ENCODE measurements at places on chromosomes 5 and 9.

DNA sequence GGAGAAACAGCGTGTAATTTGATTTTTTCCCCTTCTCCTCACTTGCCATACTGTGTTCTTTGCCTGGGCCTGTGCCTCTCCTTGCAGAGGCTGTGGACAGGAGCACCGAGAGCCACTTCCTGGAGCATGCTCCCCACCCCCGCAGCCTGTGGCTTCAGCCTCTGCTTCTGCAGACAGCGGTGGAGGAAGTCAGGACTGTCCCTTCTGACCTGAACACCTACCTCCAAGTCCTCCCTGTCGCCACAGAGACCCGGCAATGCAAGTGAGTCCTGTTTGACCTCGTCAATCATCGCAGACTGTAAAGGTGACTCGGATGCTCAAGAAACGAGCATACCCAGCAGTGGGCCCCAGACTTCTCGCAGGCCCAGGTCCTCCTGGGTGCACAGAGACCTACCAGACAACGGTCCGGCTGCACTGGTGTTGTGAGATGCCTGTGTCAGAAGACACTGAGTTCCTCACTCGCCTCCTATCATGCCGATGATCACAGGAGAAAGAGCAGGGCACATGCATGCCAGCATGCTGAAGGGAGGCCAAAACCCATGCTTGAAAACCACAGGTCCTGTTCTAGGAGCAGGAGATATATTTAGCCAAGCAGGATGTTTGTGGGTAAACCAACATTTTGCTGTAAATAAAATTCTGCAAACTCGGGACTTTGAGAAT, 198.8 kb downstream of the AUH start:
- DNase-seq, result peak; percentile 43

DNA sequence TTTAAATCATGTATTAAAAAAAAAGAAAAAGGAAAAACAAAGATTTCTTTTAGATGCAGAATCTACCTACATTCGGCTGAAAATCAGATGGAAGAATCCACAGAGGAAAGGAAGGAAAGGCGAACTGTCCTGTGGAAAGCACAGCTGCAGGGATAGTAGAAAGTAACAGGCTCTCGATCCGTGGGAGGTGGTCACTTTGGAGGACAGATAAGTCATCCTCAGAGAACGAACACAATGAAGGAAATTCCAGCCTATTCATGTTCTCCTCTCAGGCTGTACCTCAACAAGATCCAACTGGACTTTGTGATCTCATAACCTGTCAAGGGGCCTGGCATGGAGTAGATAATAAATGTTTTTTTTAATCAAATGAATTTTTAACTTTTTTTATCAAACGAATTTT, 72.8 kb downstream of the NR6A1 start:
- no peak for DNase-seq

DNA sequence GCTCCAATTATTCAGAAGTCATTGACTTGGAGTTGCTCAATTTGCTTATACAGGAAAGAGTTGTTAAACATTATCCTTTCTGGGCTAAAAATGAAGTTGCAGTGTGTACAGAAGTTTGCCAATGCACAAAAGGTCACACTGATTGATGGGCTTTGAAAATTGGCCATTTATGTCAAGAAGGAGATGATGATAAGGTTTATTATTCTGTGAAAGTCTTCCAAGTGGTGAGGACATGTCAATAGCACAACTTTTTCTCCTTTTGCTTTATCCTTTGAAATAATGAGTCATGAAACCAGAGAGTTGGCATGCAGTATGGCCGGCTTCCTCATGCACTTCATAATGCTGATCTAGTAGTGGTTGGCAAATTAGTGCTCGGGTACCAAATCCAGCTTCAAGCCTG, 848.5 kb upstream of the WWC1 start:
- no peak for DNase-seq

- DNase-seq, result no peak
Measured at GRCh38 chr9:108722396-108722795, 133.4 kb downstream of the ACTL7B start.

GRCh38 chr9:3732077-3733038, 206.6 kb upstream of the RFX3 start:
- peak; percentile 85 for DNase-seq

DNA sequence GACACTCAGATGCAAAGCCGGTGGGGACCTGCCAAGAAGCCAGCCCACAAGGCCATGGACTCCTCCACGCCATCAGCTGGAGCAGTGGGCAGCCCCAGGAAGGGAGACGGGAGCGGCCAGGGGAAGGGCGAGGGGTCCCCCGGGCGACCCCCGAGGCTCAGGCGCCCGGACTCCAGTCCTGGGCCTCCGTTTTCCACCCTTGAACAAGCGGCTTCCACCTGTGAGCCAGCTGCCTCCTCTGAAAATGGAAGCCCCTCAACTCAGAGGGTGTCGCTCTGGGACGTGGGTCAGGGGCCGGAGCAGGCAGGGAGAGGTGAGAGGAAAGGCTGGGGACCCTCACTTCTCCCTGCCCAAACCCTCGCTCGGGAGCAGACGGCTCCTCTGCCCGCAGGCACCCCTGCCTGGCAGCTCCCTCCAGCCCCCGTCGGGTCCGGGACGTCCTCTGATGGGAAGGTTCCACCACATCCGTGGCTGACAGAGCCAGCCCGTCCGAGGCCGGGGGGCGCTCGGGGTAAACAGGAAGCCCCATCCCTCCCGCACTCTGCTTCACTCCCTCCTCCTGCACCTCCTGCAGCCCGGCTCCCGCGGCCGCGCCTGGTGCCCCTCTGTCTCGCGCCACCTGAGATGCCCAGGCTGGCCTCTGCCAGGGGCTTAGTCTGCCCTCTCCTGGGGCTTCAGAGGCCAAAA, 3.7 kb upstream of the EGFL7 start:
- no peak for DNase-seq

DNA sequence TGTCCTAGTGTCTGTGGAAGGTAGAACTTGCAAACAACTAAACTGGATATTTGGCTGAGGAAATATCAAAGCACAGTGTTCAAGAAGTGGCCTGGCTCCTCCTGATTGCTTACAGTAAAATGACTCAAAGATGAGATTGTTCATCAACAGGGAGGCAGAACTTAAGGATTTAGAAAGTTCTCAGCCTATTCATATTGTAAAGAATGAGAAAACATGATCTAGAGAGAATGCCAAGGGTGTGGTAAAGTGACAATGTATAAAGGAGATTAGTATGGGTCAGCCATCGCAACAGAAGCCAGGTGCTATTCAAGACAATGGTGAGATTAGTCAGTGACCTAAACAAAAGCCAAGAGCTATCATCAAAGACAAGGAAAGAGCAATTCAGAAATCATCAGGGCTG, 372.3 kb downstream of the SPOCK1 start:
- DNase-seq, result no peak

DNA sequence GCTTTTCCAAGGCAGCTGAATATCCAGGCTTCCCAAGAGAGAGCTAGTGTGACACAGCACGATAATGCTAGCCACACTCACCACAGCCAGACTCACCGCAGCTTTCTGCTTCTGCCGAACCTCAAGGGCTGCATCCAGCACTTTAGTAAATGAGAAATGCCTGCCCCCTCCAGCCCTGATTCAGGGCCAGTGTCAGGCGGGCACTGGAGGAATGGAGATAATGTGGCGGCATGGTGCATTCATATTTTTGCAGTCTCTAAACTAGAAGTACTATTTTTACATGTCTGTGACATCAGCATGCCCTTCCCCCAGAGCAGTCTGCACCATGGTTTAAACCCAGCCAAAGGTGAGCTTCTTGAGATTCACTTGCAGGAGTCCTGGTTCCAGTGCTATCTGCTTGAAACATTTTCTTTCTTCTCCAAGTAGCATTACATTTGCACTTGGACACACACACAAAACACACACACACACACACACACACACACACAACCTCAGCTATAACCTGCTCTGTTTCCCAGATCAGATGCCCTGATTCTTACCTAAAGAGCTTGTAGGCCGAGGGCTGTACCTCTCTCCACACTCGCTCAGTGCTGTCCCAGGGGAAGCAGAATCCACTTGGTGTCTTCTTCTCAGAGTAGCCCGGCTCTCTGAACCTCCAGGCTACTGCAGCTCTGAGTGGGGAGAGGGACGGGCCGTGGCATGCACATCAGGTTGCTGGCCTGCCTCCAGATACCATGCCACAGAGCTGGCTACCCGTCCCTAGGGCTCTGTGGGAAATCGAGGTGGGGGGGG, at the start of gene FGF1:
Gene FGF1, minus strand, starts transcription at position 673 of the 792 bp plus-strand sequence. CDS start 71,963 bp downstream, outside the sequence.
- DNase-seq, result no peak
